Caudate nucleus (tissue), 63 donors: ENCODE measurements at places on chromosomes 13 and 19.

- no peak for DNase-seq
Observed at GRCh38 chr13:108734676-108735075, 105.3 kb downstream of the MYO16 start.

DNA sequence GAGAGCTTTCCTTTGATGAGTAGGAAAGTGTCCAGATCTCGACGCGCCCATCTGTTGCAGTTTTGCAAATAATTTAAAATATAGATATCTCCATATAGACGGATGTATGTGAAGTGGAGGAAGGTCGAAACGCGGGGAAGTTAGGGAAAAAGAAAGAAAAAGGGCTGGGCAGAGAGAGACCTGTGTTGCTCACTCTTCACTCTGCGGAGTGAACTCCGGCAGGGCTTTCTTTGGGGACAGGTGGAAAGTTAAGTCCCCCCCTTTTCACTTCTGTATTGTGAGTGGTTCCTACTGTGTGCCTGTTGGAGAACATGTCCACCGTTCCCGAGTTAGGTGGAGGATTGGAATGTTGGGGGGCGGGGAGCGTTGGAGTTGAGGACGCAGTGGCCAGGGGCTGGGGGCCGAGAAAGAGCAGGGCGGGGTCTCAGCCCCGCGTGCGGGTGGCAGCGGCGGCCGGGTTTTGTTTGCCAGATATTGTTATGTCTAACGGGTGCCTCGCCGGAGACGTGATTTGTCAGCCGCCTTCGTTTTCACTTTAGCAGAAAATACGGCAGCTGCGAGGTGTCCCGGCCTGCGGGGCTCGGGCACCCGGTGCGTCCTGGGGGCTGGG is 145.1 kb upstream of the ZNF536 start:
- no peak for DNase-seq

DNA sequence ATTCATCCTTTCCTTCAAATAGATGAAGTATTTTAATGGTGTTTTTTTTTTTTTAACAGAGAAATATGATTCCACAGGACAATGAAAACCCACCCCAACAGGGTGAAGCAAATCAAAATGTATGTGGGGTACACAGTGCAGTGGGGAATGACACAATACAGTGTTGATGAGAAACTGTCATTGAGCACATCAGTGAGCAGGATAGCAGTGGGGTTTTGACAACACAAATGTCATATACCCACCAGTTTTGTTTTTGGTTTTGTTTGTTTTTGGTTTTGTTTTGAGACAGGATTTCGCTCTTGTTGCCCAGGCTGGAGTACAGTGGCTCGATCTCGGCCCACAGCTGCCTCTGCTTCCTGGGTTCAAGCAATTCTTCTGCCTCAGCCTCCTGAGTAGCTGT is 29.2 kb downstream of the ZNF844 start:
- DNase-seq: no peak

DNA sequence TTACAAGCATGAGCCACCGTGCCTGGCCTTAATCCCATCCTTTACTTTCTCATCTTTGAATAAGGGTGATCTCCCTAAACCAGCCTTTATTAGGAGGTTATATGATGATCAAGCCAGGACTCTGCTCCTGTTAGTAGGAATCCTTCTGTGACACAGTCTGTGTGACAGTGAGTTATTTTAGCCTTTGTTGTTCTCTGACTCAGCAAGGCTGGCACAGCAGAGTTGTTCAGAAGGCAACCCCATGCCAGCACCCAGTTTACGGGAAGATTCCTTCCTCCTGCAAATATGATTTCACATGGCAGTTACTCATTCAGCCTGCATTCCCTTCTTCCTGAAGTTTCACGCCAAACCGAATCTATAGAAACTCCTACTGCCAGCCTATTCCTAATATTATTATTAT is 10.5 kb upstream of the MIER2 start:
- DNase-seq: no peak

- peak; percentile 12 for DNase-seq
Observed at GRCh38 chr19:19034204-19034624, 811 bp downstream of the ARMC6 start.

DNA sequence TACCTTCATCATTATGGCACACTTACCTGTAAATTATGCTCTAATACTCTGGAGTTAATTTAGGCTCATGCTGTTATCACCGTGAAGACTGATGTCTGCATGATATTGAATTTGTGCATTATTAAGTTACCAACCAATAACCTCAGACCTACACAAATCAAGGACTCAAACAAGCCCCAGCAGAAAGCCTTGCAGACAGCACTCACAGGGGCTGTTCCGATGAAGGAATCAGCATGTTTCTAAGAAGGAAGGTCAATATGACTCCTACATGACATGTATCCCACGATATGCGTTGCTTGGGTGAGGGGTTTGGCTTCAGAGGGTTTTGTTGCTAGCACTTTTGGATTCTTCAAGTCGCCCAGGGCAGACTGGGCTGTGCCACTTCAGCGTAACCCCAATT is 1071.2 kb upstream of the SLC10A2 start:
- no peak for DNase-seq

GRCh38 chr19:1970003-1970805 is 29.2 kb downstream of the CSNK1G2 start:
- DNase-seq: no peak

DNA sequence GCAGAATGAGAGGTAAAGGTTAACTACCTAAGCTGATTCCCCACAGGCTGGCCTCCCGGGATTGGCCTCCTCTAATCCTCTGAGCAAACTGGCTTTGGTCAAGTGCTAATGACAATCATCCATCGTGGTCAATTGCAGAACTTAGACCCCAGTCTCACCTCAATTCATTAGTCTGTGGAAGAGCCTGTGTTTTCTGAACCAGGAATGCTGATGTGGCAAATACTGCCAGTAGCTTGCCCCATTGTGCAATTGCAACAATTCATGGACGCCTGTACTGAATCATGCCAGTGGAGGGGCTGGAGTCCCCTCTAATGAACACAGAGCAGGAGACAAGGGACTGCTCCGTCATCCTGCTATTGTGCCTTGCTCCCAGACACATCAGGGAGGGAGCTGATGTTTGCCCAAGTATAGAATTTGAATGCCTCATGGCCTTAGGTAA is 1256.5 kb downstream of the EFNB2 start:
- DNase-seq: no peak

- no peak for DNase-seq
Observed at GRCh38 chr13:46728777-46729176, 68.2 kb downstream of the ESD start.

GRCh38 chr19:50309396-50310125 is 19.6 kb downstream of the KCNC3 start:
- DNase-seq: no peak

GRCh38 chr19:13207237-13207845 is 57.1 kb downstream of the IER2 start:
- DNase-seq: no peak

DNA sequence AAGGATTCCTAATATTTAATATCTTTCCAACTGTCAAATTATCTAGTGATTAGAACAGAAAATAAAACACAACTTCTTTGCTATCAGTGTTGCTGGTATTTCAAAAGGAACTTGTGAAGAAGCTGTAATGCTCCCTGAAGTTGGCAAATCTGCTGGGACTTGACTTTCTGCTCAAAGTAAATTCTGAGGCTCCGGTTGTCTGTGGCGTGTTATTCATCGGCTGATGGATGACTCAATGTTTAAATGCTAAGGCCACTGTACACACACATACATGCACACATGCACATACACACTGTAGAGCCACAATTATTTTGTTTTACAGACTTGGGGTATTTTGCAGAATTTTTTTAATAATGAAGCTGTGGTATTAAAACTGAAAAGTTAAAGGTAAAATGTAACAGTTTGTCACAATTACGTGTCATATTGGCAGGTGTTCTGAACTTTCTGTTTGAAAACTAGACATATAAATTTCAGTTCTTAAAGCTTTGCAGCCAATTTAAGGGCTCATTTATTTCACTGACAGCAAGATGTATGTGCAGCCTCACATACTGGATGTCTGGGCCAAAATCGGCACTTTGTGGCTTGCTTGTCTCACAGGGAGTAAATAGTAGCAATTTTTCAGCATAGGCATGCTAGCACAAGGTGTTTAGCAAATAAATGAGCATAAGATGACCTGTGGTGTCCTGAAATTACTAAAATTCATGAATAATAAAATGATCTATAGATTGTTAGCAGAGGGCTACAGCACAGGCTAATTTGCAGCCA is 1691.7 kb upstream of the PCDH20 start:
- DNase-seq: no peak

DNA sequence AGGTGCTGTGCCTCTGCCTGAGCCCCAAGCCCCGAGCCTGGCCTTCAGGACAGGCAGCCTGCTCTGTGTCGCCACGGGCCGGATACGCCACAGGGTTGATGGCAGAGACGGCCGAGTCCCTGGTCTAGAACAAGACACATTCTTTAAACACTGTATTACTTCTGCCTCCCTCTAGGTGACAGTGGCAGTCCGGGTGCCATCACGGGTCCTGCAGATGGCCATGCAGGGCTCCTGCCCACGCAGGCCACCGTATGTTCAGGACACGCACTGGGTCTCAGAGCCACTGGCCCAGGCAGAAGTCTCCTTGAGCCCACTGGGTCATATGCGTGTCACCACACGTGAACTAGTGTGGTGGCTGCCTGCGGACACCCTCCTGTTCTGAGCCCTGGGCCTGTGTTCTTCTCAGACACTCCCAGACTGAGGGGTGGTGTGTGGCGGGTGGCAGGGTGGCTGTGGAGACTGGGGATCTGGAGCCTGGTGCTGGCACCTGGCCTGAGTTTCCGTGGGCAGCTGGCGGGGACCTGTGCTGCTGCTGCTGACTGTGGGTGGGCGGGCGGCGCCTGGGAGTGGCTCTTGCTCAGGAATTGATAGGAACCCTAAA is 4.4 kb downstream of the PLEKHJ1 start:
- no peak for DNase-seq

GRCh38 chr19:51887522-51888498 is at the start of gene ZNF577:
Gene ZNF577 (minus strand): TSS chr19:51887951. CDS start chr19:51880382, 7,569 bp downstream.
- peak; percentile 86 for DNase-seq

GRCh38 chr19:18995804-18996241 is 37.5 kb downstream of the SUGP2 start:
- peak; percentile 64 for DNase-seq

GRCh38 chr13:98961503-98962105 is 16.3 kb downstream of the DOCK9 start:
- no peak for DNase-seq
